ENCODE measurements at places on chromosomes 2 and 18.

DNA sequence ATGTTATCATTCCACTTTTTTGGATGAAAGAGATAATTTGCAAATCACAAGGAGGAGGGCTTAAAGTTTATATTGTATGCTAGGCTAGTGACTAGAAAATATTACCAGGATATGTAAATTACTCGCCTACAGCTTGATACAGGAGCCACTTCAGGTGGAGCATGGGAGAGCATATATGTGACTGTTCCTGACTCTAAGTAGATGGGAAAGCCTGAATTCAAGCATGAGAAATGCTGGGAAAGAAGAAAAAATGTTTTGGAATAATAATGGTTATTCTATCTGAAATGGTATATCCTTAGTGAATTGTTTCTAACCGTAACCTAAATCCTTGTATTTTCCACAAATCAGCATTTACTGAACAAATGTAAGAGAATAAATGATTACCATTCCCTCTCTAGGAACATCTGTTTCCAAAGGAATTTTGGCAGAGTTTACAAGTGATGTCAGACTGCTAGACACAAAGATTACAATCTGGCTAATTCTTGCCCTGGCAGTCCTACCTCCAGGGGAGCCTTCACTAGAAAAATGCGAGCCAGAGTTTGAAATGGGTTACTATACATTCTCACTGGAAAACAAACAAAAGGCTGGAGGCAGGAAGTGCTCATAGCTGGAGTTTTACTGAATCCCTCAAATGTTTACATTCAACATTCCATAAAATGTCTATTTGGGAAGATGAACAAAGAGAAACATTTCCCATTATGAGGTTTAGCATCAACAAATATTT lies 129.4 kb upstream of the MAPRE2 start:
- no peak for DNase-seq

DNA sequence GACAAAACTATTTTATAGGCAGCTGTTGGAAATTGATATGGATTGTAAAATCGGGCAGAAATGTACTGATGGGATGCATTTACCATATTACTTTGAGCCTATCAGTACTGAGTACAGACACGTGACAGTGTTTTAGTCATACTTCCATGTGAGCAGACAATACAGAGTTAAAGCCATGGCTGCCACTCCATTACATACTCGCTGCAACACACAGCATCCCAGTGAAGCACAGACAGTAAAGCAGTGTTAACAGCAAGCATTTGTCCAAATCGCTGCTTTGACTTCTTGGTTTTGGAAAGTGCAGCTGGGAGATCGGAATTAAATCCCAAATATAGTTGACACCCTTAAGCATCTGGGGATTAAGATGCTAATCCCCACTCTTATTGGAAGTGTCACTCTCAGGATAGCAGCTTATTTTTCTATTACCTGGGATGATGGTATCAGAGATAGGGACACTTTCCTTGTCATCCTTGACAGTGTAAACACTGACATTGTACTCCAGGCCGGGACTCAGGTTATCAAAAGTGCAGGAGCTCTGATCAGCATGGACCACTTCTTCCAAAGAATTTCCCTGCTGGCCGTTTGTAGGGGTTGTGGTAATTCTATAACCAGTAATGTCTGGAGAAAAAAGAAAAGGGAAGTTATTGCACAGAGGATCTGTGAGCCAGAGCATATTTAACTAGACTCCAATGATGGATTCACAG lies 41.6 kb downstream of the FN1 start:
- no peak for DNase-seq

DNA sequence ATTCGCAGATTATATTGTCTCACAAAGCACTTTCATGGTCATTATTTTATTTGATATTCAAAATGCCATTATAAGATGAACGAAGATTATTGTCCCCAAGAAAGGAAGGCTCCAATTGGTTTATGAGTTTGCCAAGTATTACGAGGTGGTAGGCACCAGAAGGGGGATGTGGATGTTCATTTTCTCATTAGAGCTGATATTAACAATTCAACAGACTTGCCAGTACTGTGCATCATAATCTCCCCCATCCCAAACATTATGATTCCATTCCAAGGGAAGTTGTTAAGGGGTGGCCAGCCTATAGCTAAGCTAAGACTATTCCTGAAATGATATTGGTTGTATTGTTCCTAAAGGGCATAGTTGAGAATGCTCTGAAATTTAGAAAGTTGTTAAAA lies 257.7 kb downstream of the PRKCE start:
- no peak for DNase-seq

DNA sequence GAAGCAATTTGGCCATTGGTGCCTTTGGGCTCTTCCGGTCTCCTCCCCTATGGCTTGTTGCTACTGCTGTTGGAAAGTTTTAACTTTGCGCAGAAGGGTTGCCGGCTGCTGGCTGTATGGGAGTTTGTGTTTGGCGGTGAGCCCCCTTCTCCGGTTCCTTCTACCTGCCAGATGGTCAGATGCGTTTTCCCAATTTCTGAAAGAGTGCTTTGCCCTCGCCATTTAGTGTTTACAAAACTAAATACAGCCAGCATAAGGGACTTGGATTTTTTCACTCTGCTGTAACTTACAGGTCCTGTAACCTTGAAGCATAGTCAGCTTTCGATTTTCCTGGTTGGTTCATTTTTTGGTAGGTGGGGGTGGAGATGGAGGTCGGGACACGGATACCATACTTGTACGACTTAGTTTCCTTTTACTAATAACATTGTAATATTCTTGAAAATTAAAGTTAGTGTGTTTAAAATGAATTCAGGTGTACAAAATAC lies 604 bp downstream of the COQ10B start:
- peak; percentile 16 for DNase-seq

DNA sequence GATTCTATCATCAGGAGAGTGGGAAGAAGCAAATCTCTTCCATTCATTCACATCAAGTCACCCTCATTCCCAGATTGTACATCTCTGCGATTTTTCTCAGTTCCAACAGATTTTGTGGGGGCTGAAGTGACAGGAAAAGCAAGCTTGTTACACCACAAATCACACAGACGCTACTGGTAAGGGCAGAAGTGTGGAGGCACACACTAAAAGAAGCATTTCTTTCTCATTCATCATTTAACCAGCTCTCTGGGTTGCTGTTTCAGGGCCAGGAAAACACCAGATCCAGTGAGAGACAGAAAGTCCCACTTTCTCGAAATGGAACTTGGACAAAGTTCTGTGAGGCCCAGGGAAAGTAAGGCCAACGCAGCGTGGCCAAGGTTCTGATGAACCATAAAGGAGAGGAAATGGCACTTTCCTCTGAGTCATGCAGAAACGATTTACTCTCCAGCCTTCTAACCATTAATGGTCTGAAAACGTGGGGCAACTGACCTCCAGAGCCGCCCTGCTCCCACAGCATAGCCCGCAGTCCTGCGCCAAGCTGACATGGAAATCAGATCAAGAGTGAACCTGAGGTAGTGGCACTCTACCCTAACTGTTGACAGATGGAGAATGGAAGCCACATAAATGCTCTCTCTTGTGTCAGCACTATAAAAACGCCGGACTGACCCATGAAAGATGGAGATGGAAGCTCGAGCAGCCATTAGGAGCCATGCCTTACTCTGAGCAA lies 191.0 kb downstream of the C1D start:
- no peak for DNase-seq
